ENCODE measurements at places on chromosomes 13 and 19. TPM values are rescaled to one million over a fixed set of nuclear protein-coding genes. Genes with fewer than 3 reads are reported as not detected.

Gene FFAR3
- total RNA-seq: not detected

DNA sequence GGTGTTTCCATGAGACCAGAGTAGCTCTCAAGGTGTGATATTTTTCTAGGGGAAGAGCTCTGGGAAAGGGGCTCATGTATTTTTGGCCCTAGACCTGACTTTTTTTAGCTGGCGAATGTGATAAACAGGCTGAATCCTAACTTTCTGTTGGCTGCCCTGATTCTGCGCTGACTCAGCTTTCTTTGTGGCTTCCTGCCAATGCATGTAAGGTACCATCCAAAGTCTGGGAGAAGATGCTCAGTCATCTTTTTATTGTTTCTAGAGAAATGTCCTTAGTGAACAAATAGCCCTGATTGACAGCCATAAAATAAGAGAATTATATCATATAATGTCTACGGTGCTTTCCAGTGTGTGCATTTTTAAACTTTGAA is 113.6 kb upstream of the MBNL2 start:
- DNase-seq: no peak

DNA sequence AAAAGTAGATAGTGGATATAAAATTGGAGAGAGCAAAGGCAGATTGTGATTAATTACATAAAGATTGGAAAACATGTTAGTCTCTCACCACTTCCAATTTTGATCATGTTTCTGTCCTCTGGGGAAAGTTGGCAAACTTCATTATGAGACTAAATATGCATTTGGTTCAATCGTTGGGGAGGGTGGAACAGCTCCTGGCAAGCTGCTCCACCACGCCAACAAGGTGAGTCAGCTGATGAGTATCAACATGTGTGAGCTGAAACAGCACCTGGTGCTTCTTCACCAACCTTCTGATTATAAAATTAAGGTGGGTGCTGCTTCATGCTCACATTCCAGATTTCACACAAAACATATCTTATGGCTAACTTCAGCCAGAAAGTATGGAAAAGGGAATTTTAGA is 1784.6 kb downstream of the SLITRK5 start:
- no peak for DNase-seq

DNA sequence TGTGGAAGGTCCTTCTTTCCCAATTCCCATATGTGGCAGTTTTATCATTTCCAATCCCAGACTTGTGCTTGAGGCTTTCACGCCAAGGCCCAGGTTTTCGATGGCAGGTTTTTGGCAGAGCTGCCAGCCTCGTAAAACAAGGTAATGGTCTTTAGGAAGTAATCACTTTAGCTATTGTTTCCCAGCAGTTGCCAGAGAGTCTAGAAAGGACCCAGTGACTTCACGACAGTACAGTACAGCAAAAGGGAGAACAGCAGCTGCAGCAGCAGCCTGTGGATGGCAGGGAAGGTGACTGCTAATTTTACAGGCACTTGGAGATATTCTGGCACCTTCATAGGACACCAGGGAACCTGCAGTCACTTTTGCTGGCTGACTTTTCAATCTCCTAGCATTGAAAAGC is 291.6 kb upstream of the MAB21L1 start:
- DNase-seq: no peak

- DNase-seq: no peak
These were observed 52.5 kb downstream of the STK24 start for GRCh38 chr13:98524391-98524790.

All from Peyer's patch (tissue), 4 donors.